Colonic mucosa (tissue), 4 donors: ENCODE measurements at places on chromosomes 3 and 15. TPM values are rescaled to one million over a fixed set of nuclear protein-coding genes. Genes with fewer than 3 reads are reported as not detected.

DNA sequence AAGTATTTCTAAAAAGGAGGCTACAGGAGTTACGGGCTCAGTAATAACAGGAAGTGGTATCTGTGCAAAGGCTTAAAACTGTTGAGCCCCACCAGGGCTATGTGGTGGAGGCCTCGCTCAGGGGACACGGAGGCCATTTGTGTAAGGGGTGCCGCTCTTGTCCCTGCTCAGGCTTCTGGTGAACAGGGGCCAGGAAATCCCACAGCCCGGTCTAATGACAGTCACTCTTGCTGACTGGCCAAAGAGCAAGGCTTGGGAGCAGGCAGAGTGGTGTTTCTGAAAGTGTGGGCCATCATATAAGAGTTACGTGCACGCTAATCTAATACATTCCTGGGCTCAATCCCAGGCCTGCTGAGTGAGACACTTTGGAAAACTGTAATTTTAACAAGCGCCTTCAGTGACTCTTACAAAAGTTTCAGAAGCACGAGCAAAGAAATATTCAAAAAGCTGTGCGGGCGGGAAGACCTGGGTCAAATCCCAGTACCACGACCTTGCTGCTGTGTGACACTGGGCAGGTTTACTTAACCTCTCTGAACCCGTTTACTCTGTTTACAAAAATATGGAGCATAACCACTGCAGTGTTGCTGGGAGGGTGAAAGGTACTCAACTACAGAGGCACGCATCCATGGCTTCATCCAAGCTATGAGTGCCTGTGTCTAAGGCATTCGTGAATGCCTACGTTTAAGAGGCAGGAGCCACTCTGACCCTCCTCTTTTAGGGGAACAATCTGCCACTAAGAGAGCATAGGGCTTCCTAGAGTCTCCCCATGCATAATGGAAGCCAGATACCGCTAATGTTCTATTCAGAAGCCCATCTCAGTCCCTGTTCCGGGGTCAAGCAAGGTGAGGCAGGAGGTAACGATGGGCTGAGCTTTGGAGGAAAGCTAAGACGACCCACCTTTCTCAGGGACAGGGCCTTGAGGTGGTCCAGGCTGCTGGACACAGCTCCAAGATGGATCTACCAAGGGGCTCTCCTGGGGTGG is 2.0 kb downstream of the ATP10A start:
- DNase-seq, result no peak

DNA sequence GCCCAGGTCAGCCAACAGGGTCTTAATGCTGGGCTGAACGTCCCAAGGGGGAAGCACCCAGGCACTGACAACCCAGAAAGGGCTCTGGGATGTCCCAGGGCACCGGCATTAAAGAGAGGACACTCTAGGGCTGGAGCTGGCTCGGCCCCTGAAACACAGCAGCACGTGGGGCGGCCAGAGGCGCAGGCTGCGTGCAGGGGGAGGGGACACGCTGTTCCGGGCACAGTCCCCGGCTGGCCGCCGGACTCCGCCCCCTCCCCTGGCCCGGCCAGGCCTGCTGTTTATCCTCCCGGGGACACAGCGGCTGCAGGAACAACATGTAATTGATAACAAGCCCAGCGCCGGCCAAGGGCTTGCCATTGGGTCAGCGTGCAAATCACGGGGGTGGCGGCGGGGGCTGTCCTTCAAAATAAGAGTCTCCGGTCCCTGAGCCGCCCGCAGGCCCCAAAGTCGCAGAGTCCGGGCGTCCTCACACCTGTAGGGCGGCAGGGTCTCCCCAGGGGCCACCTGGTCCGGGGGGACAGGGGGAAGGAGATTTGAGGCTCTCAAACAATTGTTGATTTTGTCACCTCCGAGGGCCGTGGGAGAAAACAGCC is 1.3 kb downstream of the KLF15 start:
- DNase-seq, result peak; percentile 83

- DNase-seq, result no peak
These were observed 187.1 kb upstream of the AGTR1 start for GRCh38 chr3:148510561-148510960.

DNA sequence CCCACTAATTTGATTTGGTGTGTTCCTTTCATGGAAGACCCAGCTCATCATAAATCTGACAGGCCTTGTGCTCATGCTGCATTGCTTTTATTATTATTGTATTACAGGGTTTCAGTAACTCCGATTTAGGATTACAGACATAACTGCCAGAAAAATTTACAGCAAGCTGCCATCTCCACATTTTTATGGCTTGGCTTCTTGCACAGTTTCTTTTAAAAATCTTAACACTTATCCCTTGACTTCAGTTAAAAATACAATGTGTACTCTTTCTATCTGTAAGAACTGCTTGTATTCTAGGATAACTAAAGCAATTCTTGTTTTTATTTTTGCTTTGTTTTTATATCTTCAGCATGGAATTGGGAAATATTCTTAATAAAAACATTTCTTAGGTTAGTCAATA is 612.2 kb downstream of the DIPK2A start:
- DNase-seq, result no peak

GRCh38 chr15:55277116-55277564 is 12.5 kb downstream of the RAB27A start:
- DNase-seq, result no peak

- no peak for DNase-seq
These were observed at the start of gene ALDH1A3 for GRCh38 chr15:100879464-100880138. Gene ALDH1A3, plus strand, starts transcription at chr15:100879831. Its CDS starts 77 bp downstream, at chr15:100879908.

DNA sequence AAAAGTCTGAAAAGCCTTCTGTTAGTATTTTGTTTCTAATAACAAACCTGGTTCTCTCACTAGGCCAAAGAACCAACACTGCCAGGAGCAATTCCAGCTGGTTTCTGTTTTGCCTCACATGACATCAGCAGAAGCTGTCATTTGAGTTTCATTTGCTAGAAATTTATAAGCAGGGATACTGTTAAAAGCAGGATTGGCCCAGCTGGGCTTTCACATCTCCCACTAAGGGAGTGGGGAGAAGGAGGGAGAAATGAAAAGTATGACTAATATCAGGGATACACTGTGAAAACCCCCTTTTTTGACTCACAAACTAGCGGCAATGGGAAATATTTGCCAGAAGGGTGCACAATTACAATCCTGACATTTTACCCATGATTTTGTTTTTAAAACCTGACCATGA is 5.3 kb downstream of the CCDC80 start:
- DNase-seq, result peak; percentile 30

PRSS50 gene
- not detected for total RNA-seq

DENND6A gene
- 24.7 TPM for total RNA-seq
